ENCODE measurements at places on chromosomes 2 and 18. TPM values are rescaled to one million over a fixed set of nuclear protein-coding genes. Genes with fewer than 3 reads are reported as not detected.

Gene PIEZO2
- total RNA-seq: 1.4 TPM

Gene TRAPPC12
- 76.9 TPM for total RNA-seq

Gene PCARE
- not detected for total RNA-seq

Gene ST8SIA5
- 0.20 TPM for total RNA-seq

Gene RUFY4
- total RNA-seq: not detected

Gene CDH2
- total RNA-seq: 11.0 TPM

Gene MAP3K19
- total RNA-seq: not detected

Gene LCT
- total RNA-seq: 0.09 TPM

Gene CNDP1
- 0.19 TPM for total RNA-seq

Gene DARS1
- total RNA-seq: 29.6 TPM

Gene TMEM37
- total RNA-seq: 54.0 TPM

Gene CYP27A1
- 31.0 TPM for total RNA-seq

Gene XDH
- total RNA-seq: 40.7 TPM

Gene ARHGAP28
- 2.0 TPM for total RNA-seq

Gene MALL
- total RNA-seq: 672 TPM

Gene SFT2D3
- 8.8 TPM for total RNA-seq

Gene TUBB8B
- total RNA-seq: 0.55 TPM

Gene B3GNT2
- total RNA-seq: 30.0 TPM

Gene SOWAHC
- 35.8 TPM for total RNA-seq

Gene LOXHD1
- total RNA-seq: not detected

Gene TEKT4
- not detected for total RNA-seq

Gene CD28
- 1.3 TPM for total RNA-seq

Data from mucosa of descending colon (tissue), 3 donors.